ENCODE measurements at places on chromosomes 3 and 15.

DNA sequence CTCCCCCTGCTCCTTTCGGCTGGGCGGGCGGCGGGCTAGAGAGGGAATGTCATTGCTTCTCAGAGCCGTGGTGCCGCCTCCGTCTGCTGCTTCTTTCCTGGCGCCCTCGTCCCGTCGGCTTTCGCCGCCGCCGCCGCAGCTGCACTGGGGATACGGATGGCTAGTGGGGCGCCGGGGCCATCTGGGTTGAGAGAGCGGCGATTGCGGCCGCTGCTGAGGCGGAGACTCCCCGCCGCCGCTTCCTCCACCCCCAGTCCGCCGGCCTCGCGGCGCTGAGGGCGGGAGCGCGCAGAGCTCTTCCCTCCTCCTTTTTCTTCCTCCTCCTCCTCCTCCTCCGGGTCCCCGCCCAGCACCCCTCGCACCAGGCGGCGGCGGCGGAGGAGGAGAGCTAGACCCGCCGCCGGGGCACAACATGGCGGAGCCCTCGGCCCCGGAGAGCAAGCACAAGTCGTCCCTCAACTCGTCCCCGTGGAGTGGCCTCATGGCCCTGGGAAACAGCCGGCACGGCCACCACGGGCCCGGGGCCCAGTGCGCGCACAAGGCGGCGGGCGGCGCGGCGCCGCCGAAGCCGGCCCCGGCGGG is at the start of gene STT3B:
Gene STT3B, plus strand, starts transcription at position 339 of the 582 bp plus-strand sequence. Its CDS starts 74 bp downstream, at position 413.
- peak; percentile 68 for DNase-seq

- DNase-seq: no peak
Observed at GRCh38 chr3:151589311-151589710, 128.4 kb upstream of the IGSF10 start.

- DNase-seq: no peak
Observed at GRCh38 chr3:128392818-128393544, 73.7 kb downstream of the DNAJB8 start.

GRCh38 chr3:172294223-172294806 is 153.9 kb downstream of the GHSR start:
- no peak for DNase-seq

DNA sequence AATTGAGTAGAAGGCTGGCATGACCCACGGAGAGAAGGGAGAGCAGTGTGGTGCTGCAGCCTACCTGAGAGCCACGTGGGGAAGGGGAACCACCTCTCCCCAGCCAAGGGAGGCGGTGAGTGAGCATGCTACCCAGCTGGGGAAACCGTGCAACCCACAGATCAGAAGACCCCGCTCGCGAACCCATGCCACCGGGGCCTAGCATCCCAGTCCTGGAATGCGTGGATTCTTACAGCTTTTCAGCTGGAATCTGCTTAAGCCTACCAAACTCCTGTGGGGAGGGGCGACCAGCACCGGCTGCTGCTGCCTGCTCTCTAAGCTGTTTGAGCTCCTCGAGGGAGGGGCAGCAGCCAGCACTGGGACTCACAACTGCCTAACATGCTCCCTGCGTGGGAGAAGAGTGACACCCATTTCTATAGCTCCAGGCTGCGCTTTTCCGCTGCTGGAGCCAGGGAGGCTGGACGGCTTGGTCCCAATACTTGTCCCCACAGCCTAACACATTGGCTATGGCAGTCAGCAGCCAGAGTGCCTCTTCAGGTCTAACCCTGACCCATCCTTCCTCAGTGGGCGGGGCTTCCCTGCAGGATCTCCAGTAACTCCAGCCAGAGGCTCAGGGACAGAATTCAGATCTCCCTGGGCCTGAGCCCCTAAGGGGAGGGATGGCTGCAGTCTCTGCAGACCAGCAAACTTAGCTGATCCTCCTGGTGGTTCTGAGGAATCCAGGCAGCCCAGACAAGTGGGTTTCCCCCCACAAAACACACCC is 20.0 kb upstream of the TEX55 start:
- no peak for DNase-seq

- DNase-seq: no peak
Observed at GRCh38 chr3:87694678-87695077, 364.1 kb downstream of the CGGBP1 start.

Measured in T-helper 9 cell (primary cell).